H9 (cell line): ENCODE measurements at places on chromosomes 4 and X.

DNA sequence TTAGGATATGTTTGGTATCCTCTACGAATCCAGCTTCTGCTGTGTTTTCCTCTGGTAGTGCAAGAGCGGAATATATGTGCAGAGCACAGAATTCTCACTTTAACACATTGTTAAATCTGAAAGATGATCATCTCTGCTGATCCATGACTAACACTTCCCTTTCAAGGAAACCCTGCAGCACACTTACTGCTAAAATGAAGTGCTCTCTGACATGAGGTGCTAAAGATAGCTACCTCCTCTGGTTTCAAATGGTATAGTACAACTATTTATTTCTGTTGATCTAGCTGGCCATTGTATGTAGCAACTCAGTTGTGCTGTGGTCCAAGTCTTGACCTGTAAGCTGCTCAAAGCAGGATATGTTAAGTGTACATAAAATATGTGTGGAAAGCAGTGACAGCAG is 162.4 kb upstream of the FMR1 start:
- no peak for DNase-seq

DNA sequence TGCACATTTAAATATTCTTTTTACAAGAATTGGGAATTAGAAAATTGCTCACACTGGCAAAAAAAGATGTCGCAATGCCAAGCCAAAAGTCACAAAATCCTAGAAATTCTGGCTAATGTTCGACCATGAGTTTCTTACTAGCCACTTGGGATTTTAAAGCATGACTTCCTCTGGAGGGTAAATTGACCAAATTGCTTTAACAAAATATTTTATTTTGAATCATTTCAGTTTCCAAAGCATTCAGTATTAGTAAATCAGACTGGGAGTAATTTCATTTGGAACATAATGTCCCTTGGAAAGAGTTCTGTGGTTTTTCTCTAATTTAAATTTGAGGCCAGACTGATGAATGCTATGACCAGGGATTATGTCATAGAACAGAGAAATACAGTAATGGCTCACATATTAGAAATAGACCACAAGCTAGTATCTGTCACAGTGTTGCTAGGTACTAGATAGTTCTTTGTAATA is 7.6 kb upstream of the CXCL5 start:
- DNase-seq: no peak

GRCh38 chrX:153719238-153719637 is 4.9 kb downstream of the BCAP31 start:
- DNase-seq: no peak

- DNase-seq: peak; percentile 64
Observed at GRCh38 chrX:23756165-23756564, 13.1 kb upstream of the ACOT9 start.

DNA sequence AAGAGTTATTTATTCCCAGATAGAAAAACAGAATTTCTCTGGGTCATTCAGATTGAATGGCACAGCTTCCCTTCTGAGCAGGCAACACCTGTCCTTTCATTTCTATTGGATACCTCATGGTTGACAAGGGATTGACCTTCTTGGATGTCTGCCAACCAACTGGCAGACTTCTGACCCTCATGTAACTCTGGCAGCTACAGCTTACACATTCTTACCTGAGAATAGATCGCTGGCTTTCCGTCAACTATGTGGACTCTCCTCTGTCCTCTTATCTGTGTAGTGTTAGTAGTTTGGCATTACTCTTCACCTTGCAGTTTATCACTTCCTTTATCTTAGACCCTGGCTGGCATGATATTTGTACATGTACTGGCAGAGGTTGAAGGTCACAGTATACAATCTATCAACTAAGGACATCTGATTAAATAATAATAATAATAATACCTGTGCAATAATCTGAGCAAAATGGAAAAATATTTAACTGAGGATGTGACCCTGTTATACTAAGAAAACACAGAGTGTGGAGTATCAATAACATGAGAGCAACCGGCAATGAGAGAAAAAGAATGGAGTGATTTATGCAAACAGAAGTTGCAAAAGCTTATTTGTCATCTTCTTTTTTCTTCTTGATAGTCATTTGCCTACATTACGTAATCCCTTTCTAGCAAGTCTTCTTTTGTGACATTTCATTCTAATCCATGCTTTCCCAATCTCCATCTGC is 1118.2 kb downstream of the ARAP2 start:
- DNase-seq: no peak

- DNase-seq: no peak
Observed at GRCh38 chr4:8685831-8686230, 93.3 kb downstream of the CPZ start.

DNA sequence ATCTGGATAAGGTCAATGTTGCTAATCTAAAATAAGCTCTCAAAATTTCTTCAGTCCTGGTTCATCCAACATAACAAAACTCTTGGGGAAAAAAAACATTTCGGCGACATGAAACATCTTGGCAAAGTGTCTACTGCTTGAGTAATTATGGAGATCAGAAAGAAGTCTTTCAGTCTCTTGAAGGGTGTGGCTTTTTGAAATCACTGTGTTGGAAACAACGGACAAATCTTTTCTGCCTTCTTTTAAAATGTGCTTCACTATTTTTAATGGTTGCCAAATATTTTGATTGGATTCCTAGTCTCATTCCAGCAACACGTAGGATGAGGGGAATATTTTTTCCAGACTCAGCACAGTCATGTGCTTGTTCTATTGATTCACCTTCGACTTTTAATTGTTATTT is 138.6 kb downstream of the KLHL8 start:
- no peak for DNase-seq

DNA sequence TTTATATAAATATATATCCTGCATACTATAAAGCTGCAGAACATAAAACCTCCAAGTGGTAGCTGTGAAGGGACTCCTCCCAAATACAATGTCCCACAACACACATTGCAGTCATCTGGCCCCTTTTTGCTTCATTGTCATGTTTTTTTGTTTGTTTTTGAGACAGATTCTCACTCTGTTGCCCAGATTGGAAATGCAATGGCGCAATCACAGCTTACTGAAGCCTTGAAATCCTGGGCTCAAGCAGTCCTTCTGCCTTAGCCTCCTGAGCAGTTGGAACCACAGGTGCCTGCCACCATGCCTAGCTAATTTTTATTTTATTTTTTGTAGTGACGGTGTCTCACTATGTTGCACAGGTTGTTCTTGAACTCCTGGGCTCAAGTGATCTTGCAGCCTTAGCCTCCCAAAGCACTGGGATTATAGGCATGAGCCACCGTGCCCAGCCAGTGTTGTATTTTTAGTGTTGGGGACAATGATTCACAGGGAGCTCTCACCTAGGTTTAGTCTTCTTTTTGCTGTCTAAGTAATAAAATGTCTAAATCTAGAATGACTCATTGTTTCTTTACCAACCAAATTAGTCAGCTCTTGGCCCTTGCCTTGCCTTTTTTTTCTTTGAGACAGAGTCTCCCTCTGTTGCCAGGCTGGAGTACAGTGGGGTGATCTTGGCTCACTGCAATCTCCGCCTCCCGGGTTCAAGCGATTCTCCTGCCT is 24.0 kb upstream of the XIAP start:
- no peak for DNase-seq

- DNase-seq: no peak
Observed at GRCh38 chrX:22246620-22247019, 26.1 kb upstream of the CBLL2 start.

- DNase-seq: no peak
Observed at GRCh38 chr4:7673121-7673520, 238.4 kb upstream of the PSAPL1 start.
